Activated naive CD4-positive, alpha-beta T cell treated with Interleukin-2 at 50 U/mL for 16 hours (primary cell): ENCODE measurements at places on chromosomes 3 and 15.
A peak's percentile ranks its signal among the peaks of the same experiment; 100 is the strongest.

DNA sequence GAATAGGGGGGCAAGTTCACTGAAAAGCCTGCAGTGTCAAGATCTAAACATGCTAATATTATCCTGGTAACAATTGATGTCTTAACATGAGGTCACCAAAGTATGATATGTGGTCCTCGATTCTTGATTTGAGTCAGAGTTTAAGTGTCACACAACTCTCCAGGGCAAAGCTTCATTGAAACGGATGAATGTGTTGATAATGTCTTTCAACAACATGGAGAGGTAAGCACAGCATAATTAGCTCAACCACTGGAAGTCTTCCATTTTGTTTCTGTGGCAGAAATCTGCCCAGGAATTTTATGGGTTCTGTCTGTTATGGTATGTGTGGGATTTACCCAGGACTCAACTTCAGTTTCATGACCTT lies 591.5 kb downstream of the ZNF385D start:
- no peak for DNase-seq

GRCh38 chr15:83436513-83437158 lies 10.5 kb upstream of the SH3GL3 start:
- DNase-seq = no peak

- no peak for DNase-seq
These were observed 335.1 kb upstream of the CNTN6 start for GRCh38 chr3:757711-758110.

DNA sequence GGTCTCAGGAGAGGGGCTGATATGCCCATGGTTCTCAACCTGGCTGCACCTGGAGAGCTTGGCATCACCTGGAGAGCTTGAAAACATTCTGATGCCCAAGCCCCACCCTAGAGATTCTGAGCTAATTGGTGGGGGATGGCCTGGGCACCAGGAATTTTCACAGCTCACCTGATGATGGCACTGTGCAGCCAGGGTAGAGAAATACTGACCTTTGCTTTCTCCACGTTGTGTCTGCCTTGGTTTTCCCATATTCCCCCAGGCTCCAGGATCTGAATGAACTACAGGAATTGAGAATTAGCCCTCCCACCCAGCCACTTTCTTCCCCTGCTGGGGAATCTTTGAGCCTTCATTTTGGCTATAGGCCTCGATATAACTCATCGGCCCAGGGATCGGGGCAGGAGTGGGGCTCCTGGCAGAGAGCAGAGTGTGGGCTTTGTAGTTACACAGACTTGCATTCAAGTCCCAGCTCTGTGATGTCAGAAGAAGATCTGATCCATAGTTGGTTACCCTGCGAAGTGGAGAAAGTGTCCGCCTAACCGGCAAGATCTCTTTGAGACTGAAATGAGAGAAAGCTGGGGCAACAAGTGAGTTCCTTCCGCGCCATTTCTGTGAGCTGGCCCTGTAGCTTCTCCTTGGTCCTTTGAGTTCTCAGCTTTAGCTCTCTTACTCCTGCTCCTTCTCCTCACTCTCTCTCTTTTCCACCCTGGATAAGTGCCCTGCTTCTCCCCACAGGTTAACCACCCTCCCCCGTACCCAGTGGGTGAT lies 33.1 kb upstream of the UBE2Q2 start:
- peak; percentile 9 for DNase-seq

DNA sequence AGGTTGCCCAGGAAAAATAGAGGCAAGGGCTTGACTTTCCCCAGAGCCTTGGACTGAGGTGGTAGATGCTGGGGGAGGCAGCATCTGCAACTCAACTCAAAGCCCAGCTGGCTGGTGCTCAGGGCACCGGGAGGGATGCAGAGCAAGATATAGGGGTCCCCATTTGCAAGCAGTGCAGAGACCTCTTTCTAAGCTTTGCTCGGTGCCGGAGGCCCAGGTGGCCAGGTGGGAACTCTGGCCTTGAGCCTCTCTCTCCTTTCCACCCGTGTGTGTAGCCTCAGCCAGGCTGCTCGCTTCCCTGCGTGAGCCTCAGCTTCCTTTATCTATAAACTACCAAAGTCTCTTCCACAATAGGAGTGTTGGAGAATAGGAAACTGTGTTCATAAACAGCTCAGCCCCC lies 36.5 kb downstream of the SLC6A6 start:
- DNase-seq = no peak

DNA sequence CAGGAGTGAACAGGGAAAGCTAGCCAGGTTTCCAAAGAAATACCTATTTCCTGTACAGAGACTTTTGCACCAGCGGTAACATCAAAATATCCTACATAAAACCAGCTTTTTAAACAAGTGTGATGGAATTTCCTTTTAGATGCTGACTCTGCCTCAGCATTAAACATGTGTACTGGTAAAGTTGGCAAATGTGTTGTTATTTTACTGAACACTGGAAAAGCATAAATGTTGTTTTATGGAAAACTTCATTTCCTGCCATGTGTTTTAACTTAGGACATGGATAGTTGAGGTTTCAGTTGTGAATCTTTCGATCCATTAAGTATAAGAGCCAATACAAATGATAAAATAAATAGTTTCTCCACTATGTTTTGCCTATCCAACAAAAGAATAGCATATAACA lies 15.7 kb downstream of the OXNAD1 start:
- no peak for DNase-seq

- no peak for DNase-seq
These were observed 35.3 kb upstream of the SNRPN start for GRCh38 chr15:24919446-24919845.

DNA sequence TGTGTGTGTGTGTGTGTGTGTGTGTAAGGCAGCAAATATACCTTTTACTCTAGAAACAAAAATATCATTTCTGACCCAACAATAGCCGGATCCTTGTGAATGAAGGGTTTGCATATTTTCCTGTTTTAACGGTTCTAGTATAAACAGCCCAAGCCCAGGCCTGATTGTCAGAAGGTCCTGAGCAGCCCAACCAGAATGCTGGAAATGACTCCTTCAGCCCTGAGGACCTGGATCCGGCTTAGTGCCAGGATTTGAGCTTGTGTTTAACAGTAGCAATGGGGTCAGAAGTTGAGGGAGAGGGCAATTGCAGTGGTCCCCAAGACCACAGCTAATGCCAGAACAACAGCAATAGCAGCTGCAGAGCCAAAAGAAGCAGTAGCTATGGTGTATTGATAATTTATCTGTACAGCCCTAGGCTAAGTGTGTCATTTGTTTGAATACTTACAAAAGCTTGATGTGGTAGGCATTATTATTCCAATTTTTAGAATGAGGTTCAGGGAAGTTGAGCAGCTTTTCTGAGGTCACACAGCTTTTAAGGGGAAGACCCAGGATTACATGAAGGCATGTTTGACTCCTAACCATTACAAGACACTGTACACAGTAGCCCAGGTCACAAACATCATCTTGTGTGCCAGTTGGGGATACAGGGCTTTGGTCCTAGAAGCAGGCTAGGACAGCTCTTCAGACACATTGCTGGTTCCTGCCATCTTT lies 12.8 kb downstream of the FOXL2 start:
- no peak for DNase-seq

GRCh38 chr15:65762914-65763787 lies 28.9 kb downstream of the DENND4A start:
- DNase-seq = no peak

DNA sequence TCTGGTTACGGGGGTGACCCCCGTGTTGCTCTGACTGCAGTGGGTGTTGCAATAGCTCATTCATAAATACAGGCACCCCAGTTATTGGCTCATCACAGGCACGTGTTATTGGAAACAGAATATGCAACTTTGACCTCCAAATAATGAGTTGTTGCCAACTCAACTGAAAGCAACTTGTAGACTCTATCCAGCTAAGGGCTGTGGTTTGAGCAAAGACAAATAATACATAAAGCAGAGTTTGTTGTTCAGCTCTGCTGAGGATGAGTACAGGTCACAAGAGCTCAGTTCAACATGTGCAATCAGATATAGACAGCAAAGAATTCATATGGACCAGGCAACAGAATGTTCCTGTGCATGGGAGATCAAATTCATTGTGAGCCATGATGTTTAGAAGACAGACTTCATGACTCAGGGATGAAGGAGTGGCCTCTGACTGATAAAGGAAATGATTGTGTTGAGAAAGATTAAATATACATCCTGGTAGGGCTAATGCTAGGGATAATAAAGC lies 87.6 kb upstream of the LRIG1 start:
- DNase-seq = no peak

- DNase-seq = no peak
These were observed 46.0 kb downstream of the FSIP1 start for GRCh38 chr15:39736412-39737195.

- DNase-seq = no peak
These were observed 14.4 kb upstream of the STARD5 start for GRCh38 chr15:81338170-81339007.

DNA sequence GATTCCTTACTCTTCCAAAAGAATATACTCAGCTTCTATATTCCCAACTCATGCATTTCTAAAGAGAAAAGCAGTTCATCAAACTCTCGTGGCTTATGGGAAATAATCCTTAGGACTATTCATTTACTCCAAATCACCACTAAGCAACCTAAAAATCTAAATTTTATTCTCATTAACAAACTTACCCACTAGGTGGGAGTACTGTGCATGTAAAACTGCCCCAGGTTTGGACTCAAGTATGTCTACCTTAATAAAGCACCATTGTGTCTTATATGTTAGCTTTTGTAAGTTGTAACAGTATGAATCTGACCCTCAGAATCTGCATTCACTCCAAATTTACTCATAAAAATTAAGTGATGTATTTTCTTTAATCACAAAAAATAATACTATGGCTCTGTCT lies 25.3 kb downstream of the RAD18 start:
- no peak for DNase-seq

- no peak for DNase-seq
These were observed 20.3 kb downstream of the PPCDC start for GRCh38 chr15:75043509-75044257.

DNA sequence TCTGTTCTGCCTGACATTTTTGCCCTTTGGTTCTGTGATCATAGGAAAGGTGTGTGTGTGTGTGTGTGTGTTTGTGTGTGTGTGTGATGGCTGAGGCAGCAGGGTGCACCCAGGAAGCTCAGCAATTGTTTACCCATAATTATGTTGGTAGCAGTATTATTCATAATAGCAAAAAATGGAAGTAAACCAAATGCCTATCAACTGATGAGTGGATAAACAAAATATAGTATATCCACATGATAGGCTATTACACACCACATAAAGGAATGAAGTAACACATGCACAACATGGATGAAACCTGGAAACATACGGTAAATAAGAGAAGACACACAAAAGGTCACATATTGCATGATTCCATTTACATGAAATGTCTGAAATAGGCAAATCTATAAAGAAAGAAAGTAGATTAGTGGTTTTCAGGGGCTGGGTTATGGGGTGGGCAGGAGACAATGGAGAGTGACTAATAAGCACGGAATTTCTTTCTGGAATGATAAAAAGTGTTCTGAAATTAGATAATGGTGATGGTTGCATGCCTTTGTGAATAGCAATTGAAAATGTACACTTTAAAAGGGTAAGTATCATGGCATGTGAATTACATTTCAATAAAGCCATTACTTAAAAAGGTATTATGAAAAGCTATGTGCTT lies 167.2 kb downstream of the POLR2M start:
- no peak for DNase-seq

GRCh38 chr15:101239724-101240136 lies 12.1 kb downstream of the CHSY1 start:
- DNase-seq = no peak

DNA sequence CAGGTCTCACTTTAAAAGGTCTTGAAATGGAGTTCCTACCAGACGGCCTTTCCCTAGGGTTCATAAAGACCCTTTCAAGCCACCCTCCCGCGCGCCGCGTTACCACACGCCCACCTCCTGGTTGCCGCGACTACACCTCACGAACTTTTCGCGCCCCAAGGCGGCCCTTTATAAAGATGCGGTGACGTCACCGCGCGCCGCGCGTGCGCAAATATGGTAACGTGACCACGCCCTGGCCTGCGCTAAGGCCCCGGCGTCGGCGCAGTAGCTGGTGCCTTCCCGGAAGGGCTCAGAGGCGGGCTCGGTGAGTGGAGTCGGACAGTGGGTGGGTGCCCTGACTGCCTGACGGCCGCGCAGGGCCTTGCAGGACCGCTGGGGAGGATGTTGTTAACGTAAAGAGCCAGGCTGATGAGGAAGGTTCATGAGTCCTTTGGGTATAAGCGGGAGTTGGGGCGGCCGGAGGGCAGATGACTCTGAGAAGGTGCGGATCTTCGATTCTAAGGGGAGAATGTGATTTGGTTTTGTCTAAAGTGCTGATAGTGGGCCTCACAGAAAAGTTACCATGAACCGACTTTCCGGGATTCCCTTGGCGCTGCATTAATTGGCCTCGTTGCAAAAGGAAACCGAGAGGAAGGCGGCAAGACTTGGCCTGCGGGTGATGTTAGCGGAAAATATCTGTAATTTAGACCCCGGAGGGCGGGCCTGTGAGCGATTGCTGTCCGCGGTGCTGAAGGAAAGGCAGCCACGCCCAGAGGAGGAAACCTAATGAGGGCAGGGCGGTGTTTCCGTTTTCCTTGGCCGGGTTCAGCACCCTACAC lies 54.4 kb downstream of the FEZF2 start:
- DNase-seq = peak; percentile 71

DNA sequence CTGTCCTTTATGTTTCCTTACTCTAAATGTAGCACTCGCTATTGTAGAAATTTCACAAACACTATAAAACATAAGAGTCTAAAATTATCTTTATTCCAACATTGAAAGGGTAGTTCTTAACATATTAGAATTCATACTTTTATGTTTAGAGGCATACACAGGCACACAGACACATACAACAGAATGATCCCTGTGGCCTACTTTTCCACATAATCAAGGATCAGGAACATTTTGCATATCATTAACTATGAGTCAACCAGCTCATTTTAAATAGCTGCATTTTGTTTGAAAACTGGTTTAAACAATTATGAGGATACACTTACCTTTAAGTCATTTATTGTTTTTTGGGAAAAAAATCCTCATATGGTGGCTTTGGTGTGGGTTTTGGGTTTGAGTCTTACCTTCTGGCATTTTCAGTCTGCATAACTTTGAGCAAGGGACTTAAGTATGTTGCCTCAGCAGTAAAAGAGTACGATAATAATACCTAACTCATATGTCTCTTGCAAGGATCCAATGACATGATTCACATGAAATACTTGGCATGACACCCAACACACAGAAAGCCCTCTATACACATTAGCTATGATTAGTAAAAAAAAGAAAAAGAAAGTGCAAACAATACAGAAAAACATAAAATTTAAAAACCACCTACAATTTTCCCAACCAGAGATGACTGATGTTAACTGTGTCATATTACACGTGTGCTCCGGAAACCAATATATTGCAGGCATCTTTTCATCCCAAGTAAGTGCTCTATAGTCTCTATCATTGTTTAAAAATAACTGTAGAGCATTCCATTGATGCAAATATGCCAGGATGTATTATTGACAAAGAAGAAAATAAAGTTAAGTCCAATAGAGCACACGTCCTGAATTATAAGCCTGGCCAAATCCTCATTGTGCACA lies 213.1 kb upstream of the ADAMTS9 start:
- no peak for DNase-seq

- DNase-seq = no peak
These were observed 87.5 kb downstream of the FAM43A start for GRCh38 chr3:194773216-194773615.

GRCh38 chr3:135368316-135368715 lies 573.3 kb downstream of the EPHB1 start:
- no peak for DNase-seq

GRCh38 chr3:193812078-193812725 lies 219.2 kb downstream of the OPA1 start:
- DNase-seq = no peak
